SW 1271 (cell line): ENCODE measurements at places on chromosomes 11 and 22.

GRCh38 chr22:32725369-32725988 is 76.0 kb upstream of the TIMP3 start:
- no peak for DNase-seq

- DNase-seq = no peak
These were observed 7.1 kb downstream of the TPCN2 start for GRCh38 chr11:69055598-69056516.

- DNase-seq = no peak
These were observed 163.1 kb downstream of the MAML2 start for GRCh38 chr11:96179905-96180304.

- no peak for DNase-seq
These were observed 750.6 kb upstream of the CCDC90B start for GRCh38 chr11:84036664-84037194.

GRCh38 chr22:46455446-46455845 is 82.0 kb downstream of the CELSR1 start:
- DNase-seq = no peak

DNA sequence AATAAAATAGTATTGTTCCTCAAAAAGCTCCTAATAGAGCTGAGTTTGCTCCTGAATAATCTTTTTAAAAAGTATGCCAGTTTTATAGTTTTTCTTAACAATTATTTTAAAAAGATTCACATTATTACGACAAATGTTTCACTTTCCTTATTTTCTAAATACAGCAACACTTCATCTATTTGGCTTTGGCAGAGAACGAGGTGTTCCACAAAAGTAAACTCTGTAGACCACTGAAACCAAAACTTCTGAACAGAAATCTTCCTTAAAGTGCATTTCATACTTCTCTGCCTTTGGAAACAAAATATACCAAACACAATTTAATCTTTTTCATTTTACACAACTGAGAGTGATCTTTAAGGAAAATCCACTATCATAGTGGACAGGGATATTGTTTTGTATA is 133.6 kb upstream of the MTMR2 start:
- DNase-seq = no peak

GRCh38 chr11:2368178-2368850 is 8.8 kb upstream of the CD81 start:
- no peak for DNase-seq

GRCh38 chr11:16759857-16760508 is 21.5 kb downstream of the C11orf58 start:
- DNase-seq = no peak
